Fibroblast of upper back skin (primary cell): ENCODE measurements at places on chromosomes 7 and 10.
A peak's percentile ranks its signal among the peaks of the same experiment; 100 is the strongest.

DNA sequence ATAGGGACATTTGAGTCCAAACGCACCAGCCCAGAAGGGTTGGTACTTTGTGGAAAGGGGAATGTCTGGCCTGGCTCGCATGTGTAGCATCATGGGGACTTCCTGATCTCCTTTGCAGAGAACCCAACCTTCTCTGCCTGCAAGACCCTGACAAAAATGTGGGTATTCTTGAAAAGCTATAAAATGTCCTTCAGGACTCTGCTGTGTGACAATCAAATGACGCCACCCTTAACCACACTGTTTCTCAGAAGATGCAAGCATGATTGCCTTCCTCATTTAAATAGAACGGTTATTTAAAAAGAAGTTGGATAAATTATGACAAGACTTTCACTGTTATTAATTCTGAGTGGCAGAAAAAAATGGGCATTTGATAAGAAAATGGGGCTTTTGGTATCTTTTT is 15.1 kb upstream of the GPR15LG start:
- no peak for DNase-seq

DNA sequence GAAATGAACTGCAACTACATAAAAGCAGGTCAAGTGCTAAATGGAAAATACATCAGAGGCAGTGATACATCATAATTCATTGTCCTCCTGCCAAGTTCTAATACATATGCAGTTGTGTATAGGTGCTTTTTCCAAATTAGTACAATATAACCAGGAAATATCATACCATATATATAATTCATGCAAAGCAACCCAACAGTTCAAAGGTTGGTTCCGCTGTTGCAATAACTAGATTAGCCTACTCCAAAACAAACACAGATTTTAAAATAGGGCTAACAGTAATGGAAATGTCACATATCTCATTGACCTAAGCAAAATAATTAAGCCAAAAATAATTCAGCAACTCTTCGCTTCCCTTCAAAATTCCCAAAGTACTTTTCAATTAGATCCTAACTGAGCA is 88.9 kb upstream of the NEBL start:
- DNase-seq, result no peak

DNA sequence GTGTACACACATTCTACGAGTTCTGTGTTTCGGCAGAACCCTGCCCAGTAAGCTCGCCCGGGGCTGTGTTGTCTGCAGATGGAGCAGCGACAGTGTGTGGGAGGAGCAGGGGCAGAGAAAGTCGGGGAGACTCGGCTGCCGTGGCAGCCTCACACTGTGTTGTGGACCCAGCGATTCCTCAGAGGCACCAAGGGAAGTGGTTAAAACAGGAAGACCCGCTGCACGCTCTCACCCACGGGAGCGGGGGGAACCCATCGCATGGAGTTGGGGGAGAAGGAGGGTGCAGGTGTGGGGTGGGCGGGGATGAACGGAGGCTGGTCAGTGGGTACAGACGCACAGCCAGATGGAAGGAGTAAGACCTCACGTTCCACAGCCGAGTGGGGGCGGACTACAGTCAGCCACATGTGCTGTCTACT is 250.2 kb downstream of the ELFN1 start:
- DNase-seq, result no peak

- no peak for DNase-seq
Measured at GRCh38 chr7:110797656-110798055, 293.3 kb upstream of the LRRN3 start.

DNA sequence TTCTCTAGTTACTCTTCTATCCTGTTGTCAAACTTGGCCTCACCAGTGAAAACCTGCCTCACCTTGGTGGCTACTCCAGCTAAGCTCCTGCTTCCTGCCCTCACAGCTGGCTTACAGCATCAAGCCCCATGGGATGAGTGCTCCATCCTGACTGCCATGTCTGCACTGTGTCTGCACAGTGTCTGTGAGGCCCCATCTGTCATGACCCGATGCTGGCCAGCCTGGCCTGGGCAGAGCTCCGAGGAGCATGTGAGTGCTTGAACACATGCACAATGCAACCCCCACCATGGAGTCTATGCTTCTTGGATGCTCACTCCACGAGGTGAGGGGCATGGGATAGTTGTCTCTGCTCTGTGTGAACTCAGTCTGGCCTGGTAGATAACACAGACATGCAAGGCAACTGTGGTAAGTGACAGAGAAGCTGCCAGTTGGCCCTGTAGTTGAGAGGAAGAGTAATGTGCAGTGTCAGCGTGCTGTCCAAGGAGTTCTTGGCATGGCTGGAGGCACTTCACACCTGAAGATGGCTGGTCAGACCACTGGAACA is 207.1 kb upstream of the ZNF32 start:
- DNase-seq, result no peak

GRCh38 chr7:148727501-148728278 is 29.0 kb downstream of the CUL1 start:
- no peak for DNase-seq

- DNase-seq, result peak; percentile 30
Measured at GRCh38 chr7:1512781-1513656, 8.8 kb upstream of the INTS1 start.
